ENCODE measurements at places on chromosomes 2 and 18.

- no peak for DNase-seq
These were observed 20.6 kb downstream of the EFR3B start for GRCh38 chr2:25062511-25062917.

DNA sequence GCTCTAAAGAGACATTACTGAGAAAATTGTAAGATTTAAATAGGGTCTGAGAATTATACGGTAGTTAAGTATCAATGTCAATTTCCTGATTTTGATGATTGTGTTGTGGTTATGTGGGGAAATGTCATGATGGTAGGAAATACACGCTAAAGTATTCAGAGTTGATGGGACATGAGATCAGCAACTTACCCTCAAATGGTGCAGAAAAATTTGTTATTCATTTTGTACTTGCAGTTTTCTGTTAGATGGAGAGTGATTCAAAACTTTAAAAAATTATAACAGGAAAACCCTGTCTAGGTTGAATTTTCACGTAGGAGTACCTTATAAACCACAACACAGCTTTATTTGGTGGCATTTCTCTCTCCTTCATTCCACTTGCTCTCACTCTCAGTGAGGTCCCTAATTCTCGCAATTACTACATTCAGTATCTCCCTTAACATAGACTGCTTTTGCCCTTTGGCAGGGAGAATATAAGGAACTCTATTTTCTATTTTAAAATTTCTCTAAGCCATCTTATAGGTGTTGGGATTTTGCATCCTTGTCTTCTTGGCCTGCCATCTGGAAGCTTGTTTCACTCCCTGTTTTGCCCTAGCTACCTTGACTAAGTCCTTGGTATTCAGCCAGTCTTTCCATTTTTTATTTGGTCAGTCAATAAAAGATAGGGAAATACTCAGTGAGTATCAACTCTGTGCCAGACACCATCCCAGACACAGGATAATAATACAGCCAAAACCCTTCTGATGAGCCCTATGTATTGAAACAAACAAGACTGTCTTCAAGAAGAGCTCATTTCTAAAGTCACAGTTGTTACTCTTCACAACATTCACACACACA lies 550.6 kb upstream of the ACVR2A start:
- no peak for DNase-seq

GRCh38 chr2:203532957-203533658 lies 2.0 kb downstream of the RAPH1 start:
- DNase-seq: no peak

GRCh38 chr18:2134364-2134763 lies 436.9 kb downstream of the METTL4 start:
- DNase-seq: no peak

All from stimulated activated CD4-positive, alpha-beta T cell treated with anti-CD3 and anti-CD28 coated beads, Interleukin-4, amount 100 ng/mL, for 1 hour (primary cell).